ENCODE measurements at places on chromosomes 13 and 19.

DNA sequence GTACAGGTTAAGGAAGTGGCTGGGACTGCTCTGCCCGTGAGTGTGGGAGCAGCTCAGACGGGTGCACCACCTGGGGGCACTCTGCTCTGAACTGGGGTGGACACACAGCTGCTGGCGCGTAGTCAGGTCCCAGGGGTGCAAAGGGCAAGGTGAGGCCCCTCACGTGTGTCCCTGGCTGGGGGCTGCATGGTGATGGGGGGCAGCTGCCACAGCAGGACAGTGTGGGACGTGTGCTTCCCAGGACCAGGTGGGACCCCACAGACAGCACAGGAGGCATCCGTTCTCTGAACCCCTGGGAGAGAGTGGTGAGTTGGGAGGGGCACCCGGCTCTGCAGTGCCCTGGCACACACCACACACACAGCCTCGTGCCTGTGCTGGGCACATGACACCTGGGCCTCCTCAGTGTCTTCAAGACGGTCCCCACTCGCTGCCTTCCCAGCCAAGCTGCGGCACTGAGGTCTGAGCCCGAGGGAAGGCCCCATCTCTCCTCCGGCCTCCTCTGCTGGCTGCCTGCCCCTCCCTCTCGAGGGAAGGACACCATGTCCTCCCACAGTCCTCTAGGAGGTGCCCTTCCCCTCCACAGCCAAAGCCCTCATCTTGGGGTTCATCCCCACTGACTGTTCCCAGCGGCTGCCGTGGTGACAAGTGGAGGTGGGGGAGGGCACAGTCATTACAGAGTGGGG lies 24.7 kb downstream of the CILP2 start:
- no peak for DNase-seq

GRCh38 chr13:77430377-77430951 lies 103.6 kb upstream of the MYCBP2 start:
- DNase-seq, result no peak

DNA sequence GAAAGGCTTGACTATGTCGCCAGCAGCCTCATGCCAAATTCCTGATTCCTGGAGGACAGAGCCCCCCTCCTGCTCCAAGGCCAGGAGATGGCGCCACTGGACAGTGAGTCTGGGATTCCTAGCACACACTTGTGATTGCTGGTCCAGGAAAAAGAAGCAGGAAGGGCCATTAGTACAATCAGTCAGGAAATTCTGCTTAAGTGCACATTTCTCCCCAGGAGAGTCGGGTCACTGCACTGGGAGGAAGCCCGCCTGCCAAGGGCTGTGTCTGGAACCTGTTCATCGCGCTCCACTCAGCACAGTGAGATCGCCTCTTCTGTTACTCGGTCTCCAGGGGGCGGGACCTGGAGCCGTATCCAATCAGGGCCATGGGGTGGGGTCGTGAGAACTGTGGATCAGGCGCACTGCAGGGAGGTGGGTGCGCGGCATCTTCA lies 65.1 kb downstream of the ZNF823 start:
- DNase-seq, result no peak

- no peak for DNase-seq
Measured at GRCh38 chr13:78239714-78240113, 321.1 kb upstream of the EDNRB start.

GRCh38 chr13:112447761-112448603 lies 71.8 kb downstream of the SPACA7 start:
- no peak for DNase-seq

DNA sequence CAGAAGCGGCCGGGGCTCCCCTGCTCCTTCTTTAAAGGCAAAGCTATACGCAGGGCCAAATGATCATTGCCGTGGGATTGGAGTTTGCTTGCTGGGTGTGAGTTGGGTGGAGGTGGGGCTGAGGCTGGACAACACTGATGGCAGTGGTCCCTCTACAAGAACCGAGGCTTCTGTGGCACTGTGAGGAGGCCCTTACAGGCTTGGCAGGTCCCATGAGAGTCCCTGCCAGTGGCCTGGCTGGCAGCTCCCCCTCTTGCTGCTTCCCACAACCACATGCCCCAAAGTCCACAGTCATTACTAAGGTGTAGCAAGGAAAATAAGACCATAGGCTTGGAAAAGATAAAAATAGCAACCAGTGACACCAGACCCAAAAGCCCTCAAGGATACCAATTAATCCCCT lies 98.4 kb downstream of the ANKRD10 start:
- no peak for DNase-seq

GRCh38 chr13:46348961-46349360 lies 38.1 kb downstream of the RUBCNL start:
- DNase-seq, result no peak

DNA sequence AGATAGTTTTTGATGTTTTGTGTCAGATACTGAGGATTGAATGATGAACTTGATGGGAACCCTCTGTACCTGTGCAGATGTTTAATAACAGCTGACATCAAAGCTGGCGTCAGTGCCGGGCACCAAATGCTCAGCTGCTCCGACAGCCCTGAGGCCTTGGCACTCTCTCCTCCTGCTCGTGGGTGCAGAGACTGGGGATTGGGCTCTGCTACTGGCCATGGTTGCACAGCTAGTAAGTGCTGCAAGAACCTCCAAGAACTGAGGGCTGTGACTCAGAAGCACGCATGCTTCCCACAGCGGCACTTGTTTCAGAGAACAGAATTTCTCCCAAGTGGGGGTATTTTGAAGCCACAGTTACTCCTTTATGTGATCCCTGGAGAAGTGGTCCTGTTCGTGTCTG lies 5.9 kb downstream of the LAMP1 start:
- no peak for DNase-seq

All from stimulated activated CD4-positive, alpha-beta T cell treated with anti-CD3 and anti-CD28 coated beads, Interleukin-1b, Interleukin-23, amount 100 ng/mL, for 24 hours (primary cell).